Lower lobe of right lung (tissue), 2 donors: ENCODE measurements at places on chromosomes 2 and 18. TPM values are rescaled to one million over a fixed set of nuclear protein-coding genes. Genes with fewer than 3 reads are reported as not detected.

MATN3 gene
- 8.1 TPM for total RNA-seq

TRIB2 gene
- total RNA-seq: 35.1 TPM

NPPC gene
- total RNA-seq: not detected

ELOA2 gene
- total RNA-seq: not detected

CHRNG gene
- total RNA-seq: not detected

IL1RL1 gene
- total RNA-seq: 69.6 TPM

GRHL1 gene
- total RNA-seq: 6.5 TPM

STPG4 gene
- total RNA-seq: 0.77 TPM

FMNL2 gene
- total RNA-seq: 77.9 TPM

ZNF396 gene
- 4.4 TPM for total RNA-seq

GKN2 gene
- total RNA-seq: 53.3 TPM

TTC31 gene
- 23.0 TPM for total RNA-seq

DAPL1 gene
- total RNA-seq: not detected
